Endothelial cell (in vitro differentiated cells): ENCODE measurements at places on chromosomes 12 and 14. TPM values are rescaled to one million over a fixed set of nuclear protein-coding genes. Genes with fewer than 3 reads are reported as not detected.
A peak's percentile ranks its signal among the peaks of the same experiment; 100 is the strongest.

GRCh38 chr12:62575036-62575435 lies 108.4 kb downstream of the MON2 start:
- H3K36me3 ChIP-seq, result no peaks in the 10 kb centered on the region
- H3K4me1 ChIP-seq, result no peaks in the 10 kb centered on the region
- no peak for DNase-seq
- no peak overlapping the region for H3K4me3 ChIP-seq
- no peak overlapping the region for H3K27ac ChIP-seq

DNA sequence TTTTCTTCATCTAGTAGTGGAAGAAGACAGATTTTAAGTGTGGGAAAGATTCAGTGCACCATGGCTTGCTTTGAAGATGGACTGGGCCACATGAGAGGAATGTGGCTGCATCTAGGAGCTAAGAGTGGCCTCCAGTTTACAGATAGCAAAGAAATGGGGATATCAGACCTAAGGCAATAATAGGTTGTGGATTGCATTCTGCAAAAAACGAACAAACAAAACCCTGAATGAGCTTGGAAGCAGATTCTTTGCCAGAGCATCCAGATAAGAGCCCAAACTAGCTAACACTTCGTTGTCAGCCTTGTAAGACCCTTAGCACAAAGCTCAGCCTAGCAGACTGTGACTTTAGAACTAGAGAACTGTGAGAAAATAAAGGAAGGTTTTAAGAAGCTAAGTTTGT lies 9.6 kb downstream of the ATXN7L3B start:
- no peaks in the 10 kb centered on the region for H3K4me1 ChIP-seq
- H3K4me3 ChIP-seq, result no peak overlapping the region
- no peaks in the 10 kb centered on the region for H3K27me3 ChIP-seq
- H3K36me3 ChIP-seq, result no peaks in the 10 kb centered on the region

DNA sequence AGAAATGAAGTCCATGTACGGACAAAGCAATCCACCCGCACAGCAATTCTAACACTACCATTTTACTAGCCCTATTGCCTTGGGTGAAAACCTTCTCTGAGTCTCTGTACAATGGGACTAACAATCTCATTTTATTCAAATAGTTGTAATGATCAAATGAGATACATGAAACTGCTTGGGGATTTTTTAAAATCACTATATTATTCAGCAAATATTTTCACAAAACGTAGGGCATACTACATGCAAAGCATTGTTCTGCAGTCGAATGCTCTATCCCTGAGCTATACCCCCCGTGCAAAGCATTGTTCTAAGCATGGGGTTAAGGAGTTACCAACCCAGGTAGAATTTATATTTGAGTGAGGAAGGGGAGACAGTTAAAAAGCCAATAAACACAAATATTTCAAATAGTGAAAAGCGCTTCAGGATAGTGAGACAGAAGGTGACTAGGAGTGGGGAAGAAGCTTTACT lies 554 bp upstream of the ATF7 start:
- H3K4me1 ChIP-seq, result peaks cover 23% of the 10 kb centered on the region
- peak overlapping the region; percentile 94 for H3K27ac ChIP-seq
- peaks cover 4% of the 10 kb centered on the region for H3K36me3 ChIP-seq
- H3K4me3 ChIP-seq, result peak overlapping the region; percentile 98

- peaks cover 3% of the 10 kb centered on the region for H3K4me1 ChIP-seq
- H3K36me3 ChIP-seq, result no peaks in the 10 kb centered on the region
- DNase-seq, result no peak
Observed at GRCh38 chr14:61213920-61214319, 67.2 kb downstream of the TMEM30B start.

DNA sequence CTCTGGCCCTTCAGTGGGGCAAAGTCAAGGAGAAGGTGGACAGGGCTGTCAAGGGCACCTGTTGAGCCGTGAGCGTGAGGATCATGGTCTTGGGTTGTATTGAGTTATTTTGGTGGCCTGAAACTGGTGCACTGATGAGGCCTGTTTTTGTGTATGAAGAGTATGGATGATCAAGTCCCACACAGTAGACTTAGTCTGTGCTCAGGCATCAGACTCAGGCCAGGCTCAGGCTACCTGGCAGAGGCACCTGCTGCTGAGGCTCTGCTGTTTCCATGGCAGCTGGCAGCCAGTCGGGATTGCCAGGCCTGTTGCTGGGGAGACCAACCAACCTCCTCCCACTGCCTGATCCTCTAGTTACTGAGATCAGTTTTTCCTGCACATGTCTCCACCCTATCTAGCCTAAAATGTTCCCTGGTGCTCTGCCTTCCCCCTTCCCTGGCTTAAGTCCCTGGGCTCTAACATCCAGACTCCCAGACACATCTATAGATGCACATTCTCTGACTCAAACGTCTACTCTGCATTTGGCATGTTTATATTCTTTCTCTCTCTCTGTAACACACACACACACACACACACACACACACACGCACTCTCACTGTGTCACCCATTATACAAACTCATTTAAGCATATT lies 5.1 kb downstream of the JPH4 start:
- H3K27me3 ChIP-seq, result peaks cover 31% of the 10 kb centered on the region
- no peak for DNase-seq
- H3K27ac ChIP-seq, result no peak overlapping the region
- peak overlapping the region; percentile 73 for H3K4me3 ChIP-seq
- peaks cover 34% of the 10 kb centered on the region for H3K4me1 ChIP-seq
- H3K36me3 ChIP-seq, result peaks cover 4% of the 10 kb centered on the region

GRCh38 chr12:48956279-48957140 lies 777 bp downstream of the ARF3 start:
- peak overlapping the region; percentile 95 for H3K27ac ChIP-seq
- peak overlapping the region; percentile 98 for H3K4me3 ChIP-seq
- peaks cover 46% of the 10 kb centered on the region for H3K4me1 ChIP-seq
- peaks cover 22% of the 10 kb centered on the region for H3K36me3 ChIP-seq
- H3K27me3 ChIP-seq, result peaks cover 17% of the 10 kb centered on the region

GRCh38 chr14:61972711-61973110 lies 210.5 kb downstream of the SNAPC1 start:
- H3K36me3 ChIP-seq, result peaks cover 4% of the 10 kb centered on the region
- H3K4me1 ChIP-seq, result peaks cover 14% of the 10 kb centered on the region
- no peak overlapping the region for H3K27ac ChIP-seq

- H3K27me3 ChIP-seq, result peaks cover 3% of the 10 kb centered on the region
- peaks cover 31% of the 10 kb centered on the region for H3K36me3 ChIP-seq
- H3K27ac ChIP-seq, result no peak overlapping the region
- DNase-seq, result no peak
- no peaks in the 10 kb centered on the region for H3K4me1 ChIP-seq
Observed at GRCh38 chr14:92564344-92565039, 50.9 kb downstream of the RIN3 start.

Gene RASSF9
- 2.2 TPM for total RNA-seq

Gene GLIPR1L1
- not detected for total RNA-seq
